ENCODE measurements at places on chromosomes 7 and 10. TPM values are rescaled to one million over a fixed set of nuclear protein-coding genes. Genes with fewer than 3 reads are reported as not detected.

HPS6 gene
- total RNA-seq = 36.3 TPM

C10orf67 gene
- total RNA-seq = 0.08 TPM

IFIT3 gene
- total RNA-seq = 5.4 TPM

PSAP gene
- total RNA-seq = 952 TPM

CEP55 gene
- 60.9 TPM for total RNA-seq

All from A549 treated with AZD2906 at 1 μM for 4 hours (cell line).